Endothelial cell of umbilical vein (primary cell): ENCODE measurements at places on chromosomes 6 and 20.

GRCh38 chr6:115441651-115442050 lies 619.0 kb downstream of the FRK start:
- DNase-seq, result no peak

DNA sequence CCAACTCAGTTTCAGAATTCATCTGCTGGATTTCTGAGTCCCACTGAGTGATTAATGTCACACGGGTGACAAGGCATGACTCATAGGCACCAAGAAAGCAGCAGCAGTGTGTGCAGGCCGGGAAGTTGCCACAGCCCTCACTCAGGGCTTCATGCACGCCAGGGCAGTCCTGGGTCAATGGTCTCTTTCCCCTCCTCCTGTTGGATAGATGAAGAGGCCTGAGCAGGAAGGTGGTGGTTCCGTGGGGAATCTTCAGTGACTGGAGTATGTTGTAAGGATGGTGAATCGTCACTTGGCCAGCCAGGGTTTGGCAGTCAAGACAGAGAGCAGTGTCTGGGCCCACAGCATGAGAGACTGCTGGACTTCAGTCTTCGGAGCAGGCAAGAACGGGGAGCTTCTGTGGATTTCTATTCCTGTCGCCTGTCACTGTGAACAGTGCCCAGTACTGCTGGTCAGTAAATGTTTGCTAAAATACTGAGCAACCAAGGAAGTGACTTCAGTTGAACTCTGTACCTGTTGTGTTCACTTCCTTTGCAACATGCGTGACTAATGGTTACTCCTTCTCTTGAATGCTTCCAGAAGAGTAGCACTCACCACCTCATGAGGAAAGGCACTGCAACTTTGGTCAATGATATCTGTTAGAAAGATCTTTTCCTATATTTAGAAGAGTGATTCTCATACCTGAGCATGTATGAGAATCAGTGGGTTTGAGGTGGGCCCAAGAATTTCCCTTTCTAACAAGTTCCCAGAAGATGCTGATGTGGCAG lies 62.0 kb upstream of the CD93 start:
- peak; percentile 84 for DNase-seq

DNA sequence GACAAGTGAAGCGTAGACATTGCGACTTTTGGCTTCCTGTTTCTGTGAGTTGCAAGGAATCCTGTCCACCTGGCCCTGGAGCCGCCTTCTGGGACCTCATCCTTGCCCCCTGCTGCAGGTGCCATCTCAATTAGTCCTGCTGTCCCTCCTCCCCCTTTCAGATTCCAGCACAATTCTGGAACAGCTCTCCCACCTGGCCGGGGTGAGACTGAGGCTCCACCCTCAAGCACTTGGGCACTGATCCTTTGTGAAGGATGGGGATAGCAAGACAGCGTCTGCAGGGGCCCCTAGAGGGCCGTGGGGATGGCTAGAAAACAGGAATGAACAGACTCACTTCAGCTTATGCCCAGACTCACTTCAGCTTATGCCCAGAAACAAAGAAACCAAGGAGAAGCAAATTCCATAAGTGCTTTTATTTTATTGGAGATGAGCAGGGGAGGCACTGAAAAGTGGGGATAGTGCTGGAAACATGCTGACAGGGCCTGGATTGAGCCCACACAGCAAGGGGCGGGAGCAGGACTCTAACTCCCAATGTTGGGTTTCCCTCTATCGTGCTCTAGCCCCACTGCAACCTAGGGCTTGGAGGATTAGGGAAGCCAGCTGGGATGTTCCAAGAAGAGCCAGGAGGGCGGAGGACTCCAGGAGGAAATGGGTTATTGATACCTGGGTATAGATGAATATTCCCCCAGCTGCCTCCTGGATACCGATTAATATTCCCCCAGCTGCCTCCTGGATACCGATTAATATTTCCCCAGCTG lies 1.4 kb downstream of the C6orf15 start:
- DNase-seq, result no peak

GRCh38 chr6:34511915-34512737 lies 44.0 kb downstream of the SPDEF start:
- no peak for DNase-seq

GRCh38 chr20:46739431-46740213 lies 30.2 kb downstream of the SLC2A10 start:
- no peak for DNase-seq

GRCh38 chr20:6692566-6693173 lies 74.8 kb upstream of the BMP2 start:
- no peak for DNase-seq

DNA sequence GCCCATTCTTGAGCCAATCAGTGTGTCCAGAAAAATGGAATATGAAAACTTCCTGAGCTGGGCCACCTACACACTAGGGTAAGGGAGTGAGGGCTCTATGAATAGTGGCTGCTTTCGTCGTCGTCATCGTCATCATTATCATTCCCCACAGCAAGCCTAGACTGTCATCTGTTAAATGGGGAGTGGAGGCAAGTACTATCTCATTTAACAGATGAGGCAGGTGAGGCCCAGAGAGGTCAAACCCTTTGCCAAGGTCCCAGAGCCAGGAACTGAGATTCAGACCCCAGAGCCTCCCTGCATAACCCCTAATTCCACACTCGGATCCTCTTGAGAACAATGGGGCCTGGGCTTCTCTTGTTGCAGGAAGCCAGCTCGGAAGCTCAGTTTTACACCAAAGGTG lies 20.6 kb downstream of the BPIFB1 start:
- no peak for DNase-seq
